ENCODE measurements at places on chromosomes 16 and 17. TPM values are rescaled to one million over a fixed set of nuclear protein-coding genes. Genes with fewer than 3 reads are reported as not detected.

KRT34 gene
- total RNA-seq, result not detected

TOM1L2 gene
- 19.8 TPM for total RNA-seq

SLC22A31 gene
- total RNA-seq, result not detected

C16orf89 gene
- not detected for total RNA-seq

HOXB2 gene
- total RNA-seq, result 17.5 TPM

CMIP gene
- 77.4 TPM for total RNA-seq

CCDC137 gene
- 42.3 TPM for total RNA-seq

PLEKHH3 gene
- 1.4 TPM for total RNA-seq

OTOA gene
- total RNA-seq, result 0.38 TPM

CCL8 gene
- total RNA-seq, result not detected

MYH1 gene
- total RNA-seq, result not detected

GRCh38 chr17:63433746-63434591 is 12.1 kb downstream of the CYB561 start:
- peak overlapping the region; percentile 97 for H3K27ac ChIP-seq
- no peaks in the 10 kb centered on the region for H3K27me3 ChIP-seq
- peaks cover 63% of the 10 kb centered on the region for H3K4me1 ChIP-seq
- H3K4me3 ChIP-seq, result peak overlapping the region; percentile 56

GRCh38 chr16:48627148-48627547 is 17.2 kb upstream of the N4BP1 start:
- no peak overlapping the region for H3K27ac ChIP-seq
- no peak for DNase-seq
- no peaks in the 10 kb centered on the region for H3K36me3 ChIP-seq
- no peak overlapping the region for H3K4me3 ChIP-seq
- H3K4me1 ChIP-seq, result peaks cover 26% of the 10 kb centered on the region

- H3K27ac ChIP-seq, result no peak overlapping the region
- peaks cover 5% of the 10 kb centered on the region for H3K4me1 ChIP-seq
- H3K36me3 ChIP-seq, result peaks cover 3% of the 10 kb centered on the region
- DNase-seq, result no peak
Measured at GRCh38 chr17:40473573-40474365, 27.7 kb downstream of the TNS4 start.

DNA sequence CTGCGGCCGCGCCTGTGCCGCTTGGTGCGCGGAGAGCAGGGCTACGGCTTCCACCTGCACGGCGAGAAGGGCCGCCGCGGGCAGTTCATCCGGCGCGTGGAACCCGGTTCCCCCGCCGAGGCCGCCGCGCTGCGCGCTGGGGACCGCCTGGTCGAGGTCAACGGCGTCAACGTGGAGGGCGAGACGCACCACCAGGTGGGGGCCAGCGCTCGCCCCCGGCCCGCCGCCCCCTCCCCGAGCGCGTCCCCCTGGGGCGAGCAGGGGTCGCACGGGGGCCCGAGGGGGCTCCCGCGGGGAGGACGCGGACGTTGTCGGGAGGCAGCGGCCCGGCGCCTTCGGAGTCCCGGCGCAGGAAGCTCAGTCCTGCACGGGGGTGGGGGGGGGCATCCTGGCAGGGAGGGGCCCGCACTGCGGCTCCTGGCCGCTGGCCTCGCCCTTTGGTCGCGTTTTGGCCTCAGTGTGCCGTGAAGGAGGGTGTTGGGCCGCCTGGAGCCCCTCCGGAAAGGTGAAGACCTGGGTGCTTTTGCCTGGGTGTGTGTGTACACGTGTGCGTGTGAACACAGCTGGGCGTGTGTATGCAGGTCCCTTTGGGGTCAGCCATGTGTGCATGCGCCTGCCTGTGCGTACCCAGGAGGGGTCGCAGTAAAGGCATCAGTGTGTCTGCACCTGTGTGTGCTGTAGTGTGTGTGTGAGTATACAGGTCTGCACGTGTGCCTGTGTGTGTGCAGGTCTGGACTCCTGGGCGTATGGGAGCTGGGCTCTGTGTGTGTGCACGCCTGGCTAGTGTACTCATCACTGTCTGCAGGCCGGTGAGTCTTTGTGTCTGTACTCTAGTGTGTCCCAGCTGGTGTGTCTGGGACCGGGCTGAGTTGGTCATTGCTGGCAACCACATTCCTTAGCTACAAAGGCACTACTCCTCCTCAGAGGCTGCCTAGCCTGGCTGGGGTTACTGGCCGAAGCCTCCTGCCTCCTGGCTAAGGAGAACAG is 615 bp downstream of the NHERF2 start:
- no peaks in the 10 kb centered on the region for H3K36me3 ChIP-seq
- peaks cover 27% of the 10 kb centered on the region for H3K27me3 ChIP-seq
- no peak for DNase-seq
- H3K4me3 ChIP-seq, result peak overlapping the region; percentile 51
- no peak overlapping the region for H3K27ac ChIP-seq

DNA sequence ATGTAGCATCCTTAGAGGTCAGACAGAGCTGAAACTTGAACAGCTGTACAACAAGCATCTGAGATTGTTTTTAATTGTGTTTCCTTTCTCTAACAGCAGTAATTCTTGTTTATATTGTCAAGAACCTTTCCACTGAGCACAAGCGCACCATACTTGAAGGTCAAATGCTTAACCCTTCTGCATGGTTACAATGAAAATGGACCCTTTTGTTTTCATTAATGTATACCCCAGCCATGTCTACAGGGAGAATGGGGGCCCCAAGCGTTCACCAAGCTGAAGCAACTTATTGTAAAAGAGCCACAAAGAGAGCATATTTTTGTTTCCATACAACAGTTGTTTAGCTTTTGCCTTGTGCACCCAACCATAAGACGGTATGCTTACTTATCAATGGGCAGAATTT is 210.8 kb downstream of the FTO start:
- no peaks in the 10 kb centered on the region for H3K27me3 ChIP-seq
- H3K4me3 ChIP-seq, result no peak overlapping the region
- no peak for DNase-seq
- peak overlapping the region; percentile 7 for H3K27ac ChIP-seq

DNA sequence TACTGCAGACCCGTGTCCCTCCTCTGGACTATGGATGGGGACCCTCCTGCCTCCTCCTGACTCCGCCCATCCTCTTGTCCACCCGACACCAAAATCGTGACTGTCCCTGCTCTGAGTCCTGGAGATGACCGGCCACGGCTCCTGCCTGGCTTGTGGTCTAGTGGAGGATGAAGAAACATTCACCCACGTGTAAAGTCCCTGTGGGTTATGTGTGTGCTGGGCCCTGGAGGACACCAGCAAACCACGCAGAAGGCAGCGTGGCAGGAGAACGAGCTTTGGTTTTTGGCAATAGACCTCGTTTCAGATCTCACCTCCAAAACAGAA is 11.9 kb downstream of the SPNS2 start:
- no peaks in the 10 kb centered on the region for H3K27me3 ChIP-seq
- no peak overlapping the region for H3K4me3 ChIP-seq

- DNase-seq, result no peak
- no peak overlapping the region for H3K4me3 ChIP-seq
- H3K4me1 ChIP-seq, result no peaks in the 10 kb centered on the region
- H3K27me3 ChIP-seq, result no peaks in the 10 kb centered on the region
Measured at GRCh38 chr17:63685041-63685440, 14.9 kb downstream of the LIMD2 start.

DNA sequence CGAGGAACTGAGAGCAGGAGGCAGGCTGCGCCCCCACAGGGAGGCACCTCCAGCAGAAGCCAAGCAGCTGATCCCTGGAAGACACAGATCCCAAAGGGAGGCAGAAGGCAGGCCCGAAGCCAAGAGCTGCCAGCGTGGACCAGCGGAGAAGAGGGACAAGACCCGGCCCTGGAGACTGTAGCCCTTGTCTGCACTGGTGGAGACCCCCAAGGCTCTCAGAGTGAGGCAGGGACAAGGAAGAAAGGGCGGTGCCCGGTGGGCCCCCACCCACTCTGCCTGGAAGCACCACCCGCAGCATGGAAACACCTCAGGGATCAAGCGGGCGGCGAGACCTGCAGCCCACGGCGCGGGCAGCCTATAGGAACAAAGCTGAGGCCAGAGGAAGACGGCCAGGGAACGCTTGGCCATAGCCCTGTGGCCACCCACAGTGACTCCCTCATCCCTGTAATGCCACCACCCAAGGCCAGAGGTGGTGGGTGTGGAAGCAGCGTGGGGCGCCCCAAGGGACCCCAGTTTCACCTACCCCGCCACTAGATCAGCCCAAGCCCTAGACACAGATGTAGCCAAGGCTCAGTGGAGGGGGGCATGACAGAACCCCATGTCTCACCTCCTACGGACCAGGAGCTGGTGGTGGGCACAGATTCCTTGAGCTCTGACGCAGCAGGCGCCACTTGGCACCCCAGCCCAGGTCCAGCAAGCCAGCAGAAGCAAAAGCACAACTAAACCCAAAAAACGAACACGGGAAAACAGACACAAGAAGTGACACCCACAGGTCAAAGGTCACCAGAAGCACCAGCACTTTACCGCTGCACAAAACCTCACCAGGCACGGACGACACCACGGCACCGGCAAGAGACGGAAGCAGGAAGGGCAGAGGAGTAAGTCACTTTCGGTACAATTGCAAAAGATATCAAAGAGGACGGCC is 2.9 kb upstream of the SIRT7 start:
- H3K27ac ChIP-seq, result no peak overlapping the region
- H3K4me3 ChIP-seq, result no peak overlapping the region
- no peak for DNase-seq
- no peaks in the 10 kb centered on the region for H3K27me3 ChIP-seq
- H3K4me1 ChIP-seq, result peaks cover 35% of the 10 kb centered on the region

DNA sequence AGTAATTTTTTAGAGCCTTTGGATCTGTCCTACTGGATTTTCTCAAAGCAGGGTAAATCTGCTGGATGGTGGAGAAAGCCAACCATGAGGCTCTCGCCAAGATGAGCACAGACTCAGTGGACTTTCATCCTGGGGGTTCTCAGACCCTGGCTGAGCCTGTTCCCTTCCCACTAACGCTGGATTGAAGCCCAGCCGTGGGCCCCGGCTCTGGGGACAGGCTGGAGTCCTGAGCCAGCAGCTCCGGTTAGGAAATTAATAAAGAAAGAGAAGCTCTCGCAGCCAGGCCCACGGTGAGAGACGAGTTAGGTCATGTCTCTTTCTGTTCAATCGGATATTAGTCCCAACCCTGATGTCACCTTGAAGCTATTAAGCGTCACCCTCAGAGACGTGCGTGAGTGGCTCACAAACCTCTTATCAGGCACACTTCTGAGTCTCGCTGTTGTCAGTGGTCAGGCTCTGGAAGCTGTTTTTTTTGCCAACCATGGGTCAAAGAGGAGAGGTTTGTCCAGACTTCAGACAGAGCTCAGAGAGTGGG is 27.1 kb downstream of the MEOX1 start:
- H3K27me3 ChIP-seq, result peaks cover 21% of the 10 kb centered on the region
- H3K27ac ChIP-seq, result no peak overlapping the region
- no peaks in the 10 kb centered on the region for H3K4me1 ChIP-seq
- DNase-seq, result no peak

- H3K4me3 ChIP-seq, result no peak overlapping the region
- H3K27ac ChIP-seq, result no peak overlapping the region
- H3K27me3 ChIP-seq, result no peaks in the 10 kb centered on the region
Measured at GRCh38 chr17:72311004-72311403, 190.2 kb downstream of the SOX9 start.

GRCh38 chr17:55690105-55690508 is 32.6 kb downstream of the TMEM100 start:
- no peaks in the 10 kb centered on the region for H3K4me1 ChIP-seq
- DNase-seq, result no peak
- no peaks in the 10 kb centered on the region for H3K36me3 ChIP-seq
- no peak overlapping the region for H3K4me3 ChIP-seq
- no peak overlapping the region for H3K27ac ChIP-seq
- peaks cover 7% of the 10 kb centered on the region for H3K27me3 ChIP-seq

- H3K27ac ChIP-seq, result no peak overlapping the region
- H3K27me3 ChIP-seq, result peaks cover 69% of the 10 kb centered on the region
- DNase-seq, result no peak
- no peak overlapping the region for H3K4me3 ChIP-seq
- no peaks in the 10 kb centered on the region for H3K36me3 ChIP-seq
Measured at GRCh38 chr17:49468811-49469385, 26.2 kb upstream of the NGFR start.

- DNase-seq, result no peak
- H3K4me3 ChIP-seq, result no peak overlapping the region
- peaks cover 7% of the 10 kb centered on the region for H3K4me1 ChIP-seq
- H3K27me3 ChIP-seq, result peaks cover 13% of the 10 kb centered on the region
Measured at GRCh38 chr17:9204637-9205329, 183.5 kb downstream of the NTN1 start.

GRCh38 chr17:73624496-73624988 is 19.7 kb downstream of the SDK2 start:
- peaks cover 9% of the 10 kb centered on the region for H3K27me3 ChIP-seq
- no peak overlapping the region for H3K27ac ChIP-seq
- H3K36me3 ChIP-seq, result no peaks in the 10 kb centered on the region
- H3K4me3 ChIP-seq, result no peak overlapping the region
- no peak for DNase-seq
- H3K4me1 ChIP-seq, result peaks cover 10% of the 10 kb centered on the region

DNA sequence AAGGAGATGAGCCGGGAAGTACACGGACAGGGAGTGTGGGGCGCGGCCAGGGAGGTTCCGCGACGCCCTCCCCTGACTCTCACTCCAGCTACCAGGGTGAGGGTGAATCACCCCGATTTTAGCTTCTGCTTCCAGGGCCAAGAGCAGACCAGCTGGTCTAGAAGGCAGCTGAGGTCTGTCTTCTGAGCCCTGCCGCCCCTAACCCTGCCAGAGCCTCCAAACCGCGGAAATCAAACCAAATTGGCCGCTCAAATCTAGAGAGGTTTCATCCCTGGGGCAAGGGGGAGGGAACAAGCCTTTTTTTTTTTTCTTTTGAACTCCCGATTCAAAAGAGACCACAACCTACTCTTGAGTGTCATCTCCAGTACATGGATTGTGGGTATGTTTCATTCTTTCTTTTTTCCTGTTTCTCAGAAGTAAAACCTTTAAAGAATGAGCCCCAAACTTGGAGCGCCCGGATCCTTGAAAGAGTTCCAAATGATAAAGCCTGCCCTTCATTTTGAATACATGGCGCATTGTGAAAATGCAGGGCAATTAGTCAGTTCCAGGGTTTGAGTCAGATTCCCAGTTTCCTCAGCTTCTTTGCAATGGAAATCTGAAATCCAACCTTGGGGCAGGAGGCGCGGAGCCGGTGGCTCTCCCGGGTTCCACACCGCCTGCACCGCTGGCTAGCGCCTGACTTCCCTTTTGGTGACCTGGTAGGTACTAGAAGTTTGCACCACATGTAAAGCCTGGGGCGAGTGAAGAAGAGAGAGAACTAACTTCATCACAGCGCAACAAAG is 16.5 kb upstream of the ZFHX3 start:
- H3K27ac ChIP-seq, result no peak overlapping the region
- no peaks in the 10 kb centered on the region for H3K4me1 ChIP-seq
- H3K36me3 ChIP-seq, result no peaks in the 10 kb centered on the region
- H3K4me3 ChIP-seq, result no peak overlapping the region
- no peak for DNase-seq

DNA sequence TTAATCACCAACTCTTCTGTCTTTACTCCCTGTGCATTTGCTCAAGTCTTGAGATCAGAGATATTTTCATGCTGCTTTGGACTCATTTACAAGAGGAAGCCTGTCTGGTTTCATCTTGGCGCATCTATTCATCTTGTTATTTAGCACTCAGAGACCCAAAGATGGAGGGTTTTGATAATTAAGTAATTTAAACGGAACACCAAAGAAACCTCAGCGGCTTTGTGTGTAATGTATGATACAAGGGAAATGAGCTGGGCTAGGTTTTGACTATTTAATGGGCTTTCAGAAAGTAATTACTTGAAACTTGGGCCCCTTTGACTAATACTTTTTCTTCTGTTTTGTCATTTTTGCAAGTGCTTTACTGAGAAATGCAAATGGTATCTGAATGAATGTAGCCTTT is 66.2 kb upstream of the CACNG3 start:
- DNase-seq, result no peak
- peaks cover 47% of the 10 kb centered on the region for H3K4me1 ChIP-seq
- peak overlapping the region; percentile 83 for H3K27ac ChIP-seq
- peak overlapping the region; percentile 38 for H3K4me3 ChIP-seq
